ENCODE measurements at places on chromosomes 13 and 19.
A peak's percentile ranks its signal among the peaks of the same experiment; 100 is the strongest.

DNA sequence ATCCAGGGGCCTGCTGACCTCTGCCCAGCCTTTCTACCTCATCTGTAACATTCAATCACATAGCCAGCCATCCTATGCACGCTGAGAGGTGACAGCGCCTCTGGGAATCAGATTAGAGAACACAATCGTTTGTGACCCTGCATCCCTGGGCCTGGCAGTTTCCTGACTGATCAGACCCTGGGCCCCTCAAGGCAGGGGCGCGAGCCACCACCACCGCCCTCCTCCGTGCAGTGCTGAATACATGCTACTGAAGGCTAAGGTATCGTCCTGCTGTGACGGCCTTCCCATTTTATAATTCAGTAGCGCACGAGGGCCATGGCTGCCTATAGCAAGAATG lies 1.3 kb downstream of the TMTC4 start:
- no peak for DNase-seq

- no peak for DNase-seq
Observed at GRCh38 chr13:59641261-59641660, 522.5 kb downstream of the DIAPH3 start.

DNA sequence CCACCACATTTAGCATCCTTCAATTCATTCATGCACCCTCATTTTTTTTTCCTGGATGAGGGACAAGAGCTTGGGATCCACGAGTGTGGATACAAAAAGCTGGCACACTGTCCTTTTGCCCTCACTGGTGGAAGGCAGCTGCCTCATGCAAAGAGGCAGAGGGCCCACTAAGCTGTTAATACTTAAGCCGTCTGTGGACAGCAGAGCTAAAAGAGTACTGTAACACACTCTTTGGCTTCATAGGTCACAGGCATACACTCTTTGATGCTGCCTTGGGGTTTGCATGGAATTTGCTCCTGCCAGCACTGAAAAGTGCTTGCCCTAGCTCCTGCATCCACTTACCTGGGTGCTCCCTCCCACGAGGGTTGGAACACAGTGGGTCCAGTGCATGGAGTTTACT lies 978.4 kb upstream of the SPRY2 start:
- no peak for DNase-seq

DNA sequence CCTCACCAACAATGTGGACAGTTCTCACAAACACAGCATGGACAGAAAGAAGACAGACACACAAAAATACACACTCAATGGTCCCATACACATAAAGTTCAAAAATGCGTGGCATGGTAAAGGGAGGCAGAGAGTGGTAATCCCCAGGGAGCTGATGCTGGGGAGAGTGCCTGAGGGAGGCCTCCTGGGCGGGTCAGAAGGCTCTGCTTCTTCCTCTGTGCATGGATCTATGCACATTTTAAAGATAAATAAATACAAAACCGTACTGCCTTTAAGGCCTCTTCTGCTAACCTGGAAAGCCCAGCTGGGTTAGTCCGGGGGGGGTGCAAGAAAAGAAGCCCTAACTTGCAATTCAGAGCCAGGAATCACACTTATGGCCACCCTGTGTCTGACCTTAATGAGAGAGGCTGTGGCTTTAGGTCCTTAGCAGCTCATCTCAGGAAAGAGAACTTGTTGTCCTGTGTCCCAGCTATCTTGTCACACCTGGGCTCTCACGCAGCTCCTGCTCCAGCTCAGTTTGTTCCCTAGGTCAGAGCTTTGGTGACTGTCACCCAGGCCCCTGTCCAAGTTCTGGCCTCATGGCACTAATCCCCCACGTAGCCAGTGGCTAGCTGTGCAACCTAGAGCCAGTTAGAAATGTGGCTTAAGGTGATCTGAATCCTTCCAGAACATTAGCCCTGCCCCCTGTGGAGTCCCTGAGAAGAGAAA lies 28.5 kb downstream of the POP4 start:
- no peak for DNase-seq

DNA sequence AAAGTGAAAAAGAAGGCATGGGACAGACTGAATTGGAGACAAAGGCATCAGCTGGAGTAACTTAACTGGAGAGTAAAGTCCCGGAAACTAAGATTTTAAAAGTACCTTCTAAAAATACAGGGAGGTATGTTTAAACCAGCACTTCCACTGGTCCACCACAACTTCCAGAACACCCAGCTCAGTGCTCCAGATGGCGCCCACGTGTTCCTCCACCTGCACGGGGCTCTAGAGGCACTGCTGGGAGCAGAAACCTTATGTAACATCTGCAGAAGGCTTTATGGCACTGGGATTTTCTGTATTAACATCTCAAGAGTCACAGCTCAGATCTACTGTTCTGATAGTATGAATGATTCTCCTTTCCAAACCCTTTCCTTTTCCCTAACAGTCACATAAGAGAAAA lies 252.1 kb downstream of the DCLK1 start:
- DNase-seq: no peak

- DNase-seq: no peak
Observed at GRCh38 chr13:52850072-52850395, 1.6 kb upstream of the PCDH8 start.

GRCh38 chr19:51027873-51028272 lies 1.5 kb upstream of the KLK11 start:
- no peak for DNase-seq

- peak; percentile 77 for DNase-seq
Observed at GRCh38 chr19:7242601-7243258, 51.5 kb downstream of the INSR start.

DNA sequence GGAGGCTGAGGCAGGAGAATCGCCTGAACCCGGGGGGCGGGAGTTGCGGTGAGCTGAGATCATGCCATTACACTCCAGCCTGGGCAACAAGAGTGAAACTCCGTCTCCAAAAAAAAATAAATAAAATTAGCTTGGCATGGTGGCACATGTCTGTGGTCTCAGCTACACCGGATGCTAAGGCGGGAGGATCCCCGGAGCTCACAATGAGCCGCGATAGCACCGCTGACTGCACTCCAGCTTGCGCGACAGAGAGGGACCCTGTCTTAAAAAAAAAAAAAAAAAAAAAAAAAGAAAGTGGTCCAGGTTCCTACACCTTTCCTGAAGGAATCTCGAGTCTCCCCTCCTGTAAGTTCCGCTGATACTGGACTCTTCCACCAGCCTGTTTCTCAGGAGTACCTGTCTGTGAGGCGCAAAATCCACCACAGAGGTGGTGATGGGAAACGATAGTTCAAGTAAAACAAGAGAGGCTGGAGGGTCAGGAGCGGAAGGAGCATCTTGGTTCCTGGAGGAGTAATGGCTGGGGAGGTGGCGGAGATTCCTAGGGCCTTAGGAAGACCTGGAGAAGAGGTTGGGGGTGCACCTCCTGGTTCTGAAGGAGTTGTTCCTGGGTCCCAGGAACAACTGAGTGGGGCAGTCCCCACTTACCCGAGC lies 471 bp downstream of the FUT1 start:
- no peak for DNase-seq

DNA sequence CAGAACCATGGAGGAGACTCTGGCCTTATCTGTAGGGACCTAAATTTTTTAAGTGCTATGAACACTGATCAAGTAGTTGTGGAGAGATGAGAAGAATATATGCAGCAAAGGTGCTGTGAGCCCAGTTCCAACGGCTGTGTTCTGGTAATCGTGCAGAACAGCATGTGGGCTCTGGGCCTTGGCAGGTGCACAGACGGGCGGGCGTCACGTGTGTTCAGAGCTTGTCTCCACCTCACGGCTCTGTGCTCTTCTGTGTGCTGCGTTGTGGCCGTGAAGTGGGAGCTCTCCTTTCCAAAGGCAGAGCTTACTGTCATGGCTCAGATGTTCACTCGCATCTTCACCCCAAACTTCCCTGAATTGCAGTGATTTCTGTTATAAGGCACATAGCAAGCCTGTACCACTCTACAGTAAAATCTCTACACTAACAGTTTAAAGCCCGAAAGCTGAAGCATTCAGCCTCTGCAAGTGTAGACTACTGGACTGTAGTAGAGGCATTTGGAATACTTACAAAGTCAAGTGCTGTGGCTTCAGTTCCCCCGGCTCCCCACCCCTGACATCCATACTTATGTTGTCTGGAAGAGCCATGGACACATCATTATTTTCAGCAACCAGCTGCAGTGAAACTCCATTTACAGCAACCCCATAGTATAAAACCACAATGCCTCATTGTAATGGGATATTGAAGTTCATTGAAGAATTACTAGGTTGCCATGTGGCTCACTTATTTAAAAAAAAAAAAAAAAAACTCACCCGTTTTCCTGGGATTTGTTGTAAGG lies 27.5 kb upstream of the TEX29 start:
- no peak for DNase-seq

DNA sequence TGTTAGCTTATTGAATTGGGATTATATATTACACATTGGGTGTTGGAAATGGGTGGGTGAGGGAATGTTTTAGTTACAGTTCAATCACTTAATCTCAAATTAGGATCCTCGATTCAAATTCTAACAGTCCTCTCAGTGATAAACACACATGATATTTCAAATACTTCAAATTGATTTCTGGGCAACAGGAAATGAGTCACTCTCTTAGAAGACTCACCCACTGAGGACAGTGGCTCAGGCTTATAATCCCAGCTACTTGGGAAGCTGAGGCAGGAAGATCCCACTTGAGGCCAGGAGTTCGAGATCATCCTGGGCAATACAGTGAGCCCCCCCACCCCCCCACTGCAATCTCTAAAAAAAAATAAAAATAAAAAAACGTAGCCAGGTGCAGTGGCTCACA lies 435.3 kb downstream of the KLF12 start:
- DNase-seq: no peak

GRCh38 chr13:26855071-26855470 lies 94.5 kb upstream of the GPR12 start:
- no peak for DNase-seq

- no peak for DNase-seq
Observed at GRCh38 chr13:94548821-94549231, 47.1 kb downstream of the TGDS start.

- DNase-seq: no peak
Observed at GRCh38 chr19:42473686-42474085, 30.9 kb upstream of the CXCL17 start.

GRCh38 chr19:9128171-9128570 lies 1.4 kb upstream of the OR7G3 start:
- DNase-seq: no peak

- DNase-seq: no peak
Observed at GRCh38 chr13:62627226-62627625, 1211.6 kb upstream of the PCDH20 start.

- DNase-seq: no peak
Observed at GRCh38 chr13:29888306-29888705, 37.9 kb upstream of the UBL3 start.

- DNase-seq: no peak
Observed at GRCh38 chr19:29660835-29661234, 4.4 kb upstream of the PLEKHF1 start.

DNA sequence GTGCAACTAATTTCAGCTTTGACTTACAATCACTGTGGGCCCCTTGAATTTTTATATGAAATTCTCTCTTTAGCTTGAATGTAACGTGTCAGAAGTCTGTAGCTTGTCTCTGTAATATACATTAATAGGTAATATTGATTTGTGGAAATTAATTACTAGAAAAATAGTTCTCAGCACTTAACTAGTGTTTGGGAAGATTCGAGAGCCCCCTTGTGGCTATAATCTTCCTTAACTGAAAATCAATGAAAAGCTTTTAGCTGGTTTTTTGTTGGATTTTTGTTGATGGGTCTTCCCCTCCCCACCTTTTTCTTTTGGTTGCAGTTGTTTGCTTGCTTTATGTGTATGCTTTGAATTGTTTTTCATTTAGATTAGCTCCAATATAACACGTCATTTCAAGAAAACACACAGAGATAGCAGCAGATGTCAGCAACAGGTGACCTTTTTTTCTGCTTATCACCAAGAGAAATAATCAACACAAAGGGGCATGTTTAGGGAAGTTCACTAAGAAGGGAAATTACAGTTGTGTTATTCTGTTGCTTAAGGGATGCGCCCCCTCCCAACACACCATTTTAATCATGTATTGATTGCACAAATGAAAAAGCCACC lies 176.8 kb downstream of the OXGR1 start:
- DNase-seq: no peak

GRCh38 chr13:48707405-48707804 lies 53.7 kb downstream of the CYSLTR2 start:
- DNase-seq: no peak

DNA sequence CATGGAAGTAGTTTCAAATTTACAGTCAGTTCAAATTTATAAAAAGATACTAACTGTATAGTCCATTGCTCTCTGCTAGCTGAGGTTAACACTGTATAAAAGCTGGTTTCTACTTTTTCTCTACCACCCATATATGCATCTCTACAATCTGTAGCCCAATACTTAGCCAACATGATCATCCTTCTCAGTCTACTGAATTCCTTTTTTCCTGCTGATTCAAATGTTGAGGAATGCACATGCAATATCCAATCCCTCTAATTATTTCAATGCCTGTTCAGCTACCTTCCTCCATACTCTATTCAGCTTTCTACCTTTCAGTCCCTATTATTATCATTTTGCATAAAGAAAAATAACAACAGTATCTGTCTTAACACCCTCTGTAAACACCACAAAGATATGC lies 15.6 kb downstream of the KPNA3 start:
- DNase-seq: no peak

DNA sequence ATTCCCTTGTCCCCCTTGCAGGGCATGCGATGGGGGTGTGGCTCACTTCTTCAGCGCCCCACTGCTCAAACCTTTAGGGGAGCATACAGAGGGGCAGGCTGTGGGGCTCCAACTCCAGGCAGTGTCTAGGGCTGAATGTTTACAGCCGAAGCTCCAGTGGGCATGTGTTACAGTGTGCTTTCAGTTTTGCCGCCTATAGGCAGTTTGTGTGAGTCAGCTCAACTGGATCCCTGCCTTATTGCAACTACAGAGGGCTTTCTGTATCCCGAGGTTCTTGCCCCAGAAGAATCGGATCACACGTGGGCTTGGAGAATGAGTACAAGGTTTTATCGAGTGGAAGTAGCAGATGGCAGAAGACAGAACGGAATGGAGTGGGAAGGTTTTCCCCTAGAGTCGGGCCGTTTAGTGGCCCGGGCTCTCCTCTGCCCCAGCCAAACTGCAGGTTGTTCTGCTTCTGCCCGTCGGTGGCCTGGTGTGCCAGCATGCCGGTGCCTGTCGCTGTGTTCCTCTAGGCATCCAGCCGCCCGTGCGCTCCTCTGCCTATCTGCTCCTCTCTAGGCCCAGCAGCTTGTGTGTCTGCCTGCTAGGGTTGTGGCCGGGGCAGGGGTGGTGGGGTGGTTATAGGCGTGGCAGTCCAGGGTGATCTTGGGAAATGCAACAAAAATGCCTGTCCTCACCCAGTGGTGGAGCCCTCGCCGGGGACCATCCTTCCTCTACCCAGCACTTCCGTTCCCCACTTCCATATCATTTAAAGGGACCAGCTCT lies 435.9 kb upstream of the SGCG start:
- DNase-seq: no peak

All from GM12878 (cell line).